ENCODE measurements at places on chromosomes 2 and 18.

- DNase-seq = no peak
Observed at GRCh38 chr2:179455824-179456223, 191.2 kb upstream of the SESTD1 start.

- peak; percentile 41 for DNase-seq
Observed at GRCh38 chr2:145007093-145007959, 487.4 kb upstream of the ZEB2 start.

- no peak for DNase-seq
Observed at GRCh38 chr2:195620501-195620900, 36.5 kb upstream of the SLC39A10 start.

DNA sequence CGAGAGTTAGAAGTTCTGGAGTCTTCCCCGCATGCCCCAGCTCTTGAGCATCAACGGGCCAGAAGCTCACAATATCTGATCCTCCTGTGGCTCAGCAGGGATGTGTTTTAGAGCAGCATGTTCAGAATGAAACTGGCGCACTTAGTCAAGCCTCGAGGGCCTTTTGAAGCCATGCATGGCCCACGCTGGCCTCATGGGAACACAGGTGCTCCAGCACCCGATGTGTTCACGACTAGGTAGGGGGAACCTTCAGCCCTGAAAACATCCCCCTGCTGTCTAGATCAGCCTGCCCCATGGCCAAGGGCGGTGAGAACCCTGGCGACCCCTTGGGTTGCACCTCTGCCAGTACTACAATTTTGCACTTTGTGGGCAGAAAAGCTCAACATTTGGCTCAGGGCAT is 32.8 kb downstream of the MSH6 start:
- no peak for DNase-seq

DNA sequence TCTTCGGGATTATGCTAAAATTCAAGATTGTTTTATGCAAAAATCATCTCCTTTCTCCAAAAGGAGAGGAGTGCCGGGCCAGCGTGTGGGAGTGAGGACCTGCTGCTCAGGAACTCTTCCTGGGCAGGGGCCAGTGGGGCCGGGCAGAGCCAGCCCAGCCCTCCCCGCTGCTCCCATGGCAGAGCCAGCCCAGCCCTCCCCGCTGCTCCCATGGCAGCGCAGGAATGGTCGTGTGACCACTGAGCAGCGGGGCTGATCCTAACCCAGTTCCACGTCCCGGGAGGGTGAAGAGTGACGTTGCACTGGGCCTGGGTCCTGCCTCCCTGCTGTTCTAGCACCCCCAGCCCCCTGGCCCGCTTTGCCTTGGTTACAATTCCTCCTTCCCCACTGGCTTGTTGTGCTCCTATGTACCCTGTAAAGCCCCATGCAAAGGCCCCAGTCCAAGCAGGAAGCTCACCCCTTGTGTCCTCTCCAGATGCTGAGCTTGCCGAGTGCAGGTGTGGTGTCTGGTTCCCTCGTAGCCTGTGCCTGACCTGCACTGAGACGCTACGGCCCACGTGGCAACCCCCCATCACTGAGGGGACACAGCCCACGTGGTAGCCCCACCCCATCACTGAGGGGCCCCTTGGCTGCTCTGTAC is 11.4 kb upstream of the NEU4 start:
- peak; percentile 73 for DNase-seq

GRCh38 chr2:147373800-147374422 is 470.9 kb upstream of the ACVR2A start:
- DNase-seq = no peak

GRCh38 chr2:127106457-127106990 is 430 bp downstream of the BIN1 start:
- DNase-seq = no peak

Measured in NCI-H2029 (cell line).